Fibroblast of the aortic adventitia (primary cell): ENCODE measurements at places on chromosomes 16 and 17. TPM values are rescaled to one million over a fixed set of nuclear protein-coding genes. Genes with fewer than 3 reads are reported as not detected.

CCL3 gene
- total RNA-seq: 0.18 TPM in 1 of 2 replicates, not detected in the other

CCT6B gene
- 3.2 and 12.0 TPM in 2 replicates for total RNA-seq

CHST4 gene
- total RNA-seq: not detected in 2 replicates

KRT9 gene
- total RNA-seq: not detected in 2 replicates

SDK2 gene
- total RNA-seq: not detected in 2 replicates

CCL1 gene
- not detected in 2 replicates for total RNA-seq

KRTAP9-2 gene
- not detected in 2 replicates for total RNA-seq

LPCAT2 gene
- 34.1 and 35.6 TPM in 2 replicates for total RNA-seq

HOXB8 gene
- 0.09 TPM in 1 of 2 replicates, not detected in the other for total RNA-seq

TBC1D3B gene
- total RNA-seq: 0.36 and 3.5 TPM in 2 replicates
